CD4-positive, alpha-beta T cell treated with Interleukin-17A for 1 hour (primary cell): ENCODE measurements at places on chromosomes 11 and 22.

DNA sequence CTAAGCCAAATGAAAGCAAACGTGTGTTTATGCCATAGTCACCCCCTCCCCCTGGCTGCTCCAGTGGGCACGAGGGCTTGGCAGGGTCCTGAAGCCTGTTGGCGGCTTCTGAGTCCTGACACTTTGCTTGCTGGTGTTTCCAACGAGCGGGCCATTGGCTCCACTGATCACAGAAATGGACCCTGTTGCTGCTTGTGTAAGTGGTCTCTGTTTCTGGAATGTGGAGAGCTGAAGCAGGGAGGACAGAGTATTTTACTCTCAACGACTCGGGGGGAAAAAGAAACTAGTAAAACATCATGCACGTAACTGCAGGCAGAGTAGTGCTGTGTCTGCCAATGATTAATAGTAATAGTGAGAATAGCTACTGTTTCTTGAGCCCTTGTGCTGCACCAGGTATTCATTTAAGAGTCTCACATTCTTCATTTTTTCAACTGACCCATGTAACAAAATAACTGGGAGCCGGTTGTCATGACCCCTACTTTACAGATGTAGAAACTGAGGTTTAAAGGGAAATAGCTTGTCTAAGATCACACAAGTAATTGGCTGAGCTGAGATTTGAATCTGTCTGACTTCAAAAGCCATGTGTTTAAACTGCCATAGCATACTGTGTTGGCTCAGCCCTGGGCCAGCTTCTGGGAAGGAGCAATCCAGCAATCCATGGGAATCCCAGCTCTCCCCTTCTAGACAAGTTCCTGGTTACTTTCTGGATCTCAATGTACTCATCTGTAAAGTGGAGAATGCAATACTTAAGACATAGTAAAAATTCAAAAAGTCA is 526.7 kb downstream of the INSC start:
- no peak for DNase-seq

GRCh38 chr22:33062361-33062760 is 4.2 kb upstream of the SYN3 start:
- no peak for DNase-seq

DNA sequence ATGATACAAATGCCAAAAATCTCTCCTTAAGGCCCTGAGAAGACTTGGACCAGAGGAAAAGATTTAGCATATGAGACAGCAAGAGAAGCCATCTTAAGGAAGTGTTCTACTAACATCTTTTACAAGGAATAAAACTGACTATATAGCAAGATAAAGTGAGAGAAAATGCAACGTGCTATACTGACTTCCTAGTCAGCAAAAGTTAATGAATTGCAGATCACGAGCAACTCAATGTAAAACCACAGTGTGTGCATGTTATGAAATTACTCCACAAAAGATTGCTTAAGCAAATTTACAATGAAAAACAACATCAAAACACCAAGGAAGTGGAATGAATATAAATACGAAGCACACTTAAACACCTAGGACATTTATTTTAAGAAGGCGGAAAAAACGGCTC is 187.5 kb downstream of the CADM1 start:
- DNase-seq: no peak

DNA sequence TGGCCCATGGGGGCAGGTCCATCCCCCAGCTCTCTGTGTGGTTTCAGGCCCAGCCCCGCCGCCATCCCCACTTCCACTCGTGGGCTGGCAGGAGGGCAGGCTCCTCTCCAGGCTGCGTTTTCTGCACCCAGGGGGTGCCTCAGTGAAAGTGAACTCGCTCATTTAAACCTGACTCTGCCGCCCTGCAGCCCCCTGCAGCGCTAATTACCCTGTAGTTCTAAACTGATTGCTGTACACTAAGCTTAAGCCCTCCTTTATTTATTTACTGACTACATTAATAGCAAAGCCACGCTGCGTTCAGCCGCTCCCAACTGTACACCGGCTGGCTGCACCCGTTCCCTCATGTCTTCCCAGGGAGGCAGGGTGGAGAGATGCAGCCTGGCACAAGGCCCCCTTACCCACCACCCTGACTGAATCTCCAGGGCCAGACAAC is 36.6 kb upstream of the NNMT start:
- DNase-seq: no peak

- DNase-seq: no peak
These were observed 16.7 kb downstream of the BCL9L start for GRCh38 chr11:118908901-118909618.

DNA sequence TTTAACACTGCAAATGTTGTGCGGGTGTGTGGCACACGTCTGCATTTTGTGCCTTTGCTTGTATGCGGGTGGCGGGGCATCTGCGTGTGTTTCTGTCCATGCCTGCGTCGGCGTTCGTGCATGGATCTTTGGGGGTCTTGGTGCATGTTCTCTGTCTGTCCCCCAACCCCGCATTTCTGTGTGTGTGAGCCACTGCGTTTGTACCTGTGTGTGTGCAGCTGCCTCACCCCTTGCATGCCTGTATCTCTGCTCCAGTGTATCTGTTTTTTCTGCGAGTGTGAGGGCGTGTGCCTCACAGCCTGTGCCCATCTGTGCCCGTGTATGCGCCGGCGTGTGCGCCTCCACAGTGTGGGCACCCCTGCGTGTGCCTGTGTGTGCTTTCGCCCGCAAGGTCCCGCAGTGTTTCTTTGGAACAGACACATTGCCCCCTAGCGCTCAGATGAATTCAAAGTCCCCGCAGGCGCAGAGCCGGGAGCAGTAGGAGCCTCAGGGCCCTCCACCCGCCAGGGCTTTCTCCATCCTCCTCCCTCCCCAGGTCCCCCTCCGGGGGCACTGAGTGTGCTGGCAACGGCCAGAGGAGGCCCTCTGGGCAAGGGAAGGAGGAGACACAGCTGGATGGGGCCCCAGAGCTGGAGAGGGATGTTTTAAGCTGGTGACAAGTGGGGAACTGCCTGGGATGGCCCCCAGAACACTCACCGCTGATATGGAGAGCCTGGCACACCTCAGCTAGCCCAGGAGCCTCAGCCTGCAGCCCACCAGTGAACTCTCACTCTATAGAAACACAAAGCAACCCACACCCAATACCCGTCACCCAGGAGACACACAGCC is 3.1 kb upstream of the MN1 start:
- peak; percentile 59 for DNase-seq

GRCh38 chr11:6895010-6895409 is 2.7 kb upstream of the OR2D2 start:
- DNase-seq: no peak

GRCh38 chr22:17198170-17199002 is 20.8 kb downstream of the ADA2 start:
- DNase-seq: no peak

DNA sequence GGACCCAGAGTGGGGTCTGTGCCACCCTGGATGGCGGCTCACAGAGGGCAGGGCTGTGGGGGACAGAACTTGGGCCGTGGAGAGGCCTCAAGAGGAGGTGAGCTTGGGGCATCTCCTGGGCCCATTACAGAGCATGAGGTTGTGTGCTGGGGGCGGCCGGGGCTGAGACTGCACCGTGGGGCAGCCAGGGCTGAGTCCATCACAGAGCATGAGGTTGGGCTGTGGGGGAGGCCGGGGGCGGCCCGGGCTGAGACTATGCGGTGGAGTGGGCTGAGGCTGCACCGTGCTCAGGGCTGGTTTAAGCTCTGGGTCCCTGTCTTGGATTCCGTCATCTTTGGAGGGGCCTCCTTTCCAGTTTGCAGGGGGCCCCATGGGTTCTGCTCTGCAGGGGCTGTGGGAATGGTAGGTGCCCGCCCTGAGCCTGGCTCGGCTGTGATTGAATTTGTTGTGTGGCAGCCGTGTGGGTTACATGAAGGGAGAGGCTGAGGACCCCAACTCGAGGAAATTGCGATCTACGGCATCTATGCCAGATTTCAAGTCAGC is 38.1 kb upstream of the MUC5AC start:
- no peak for DNase-seq

GRCh38 chr22:30187094-30187493 is 59.5 kb downstream of the LIF start:
- no peak for DNase-seq

DNA sequence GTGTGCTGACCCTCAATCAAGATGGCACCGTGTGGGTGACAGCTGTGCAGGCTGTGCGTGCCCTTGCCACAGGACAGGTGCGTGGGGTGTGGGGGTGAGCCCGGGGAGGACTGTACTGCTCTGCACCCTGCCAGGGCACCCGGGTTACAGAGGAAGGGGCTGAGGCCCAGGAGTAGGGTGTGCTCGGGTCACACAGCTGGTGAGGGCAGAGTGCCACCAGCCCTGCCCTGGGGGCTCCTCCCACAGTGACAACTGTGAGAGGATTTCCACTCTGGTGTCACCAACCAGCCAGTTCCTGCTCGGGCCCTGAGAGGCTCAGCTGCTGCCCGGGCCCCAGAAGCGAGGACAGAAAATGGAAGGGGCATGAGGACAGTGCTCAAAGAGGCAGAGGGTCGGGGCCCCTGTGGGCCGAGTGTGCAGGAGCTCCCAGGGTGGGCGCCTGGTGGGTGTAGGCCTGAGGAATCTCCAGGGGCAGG is 20.5 kb downstream of the TRMU start:
- DNase-seq: no peak

GRCh38 chr11:94771951-94772350 is 3.8 kb downstream of the AMOTL1 start:
- no peak for DNase-seq

- DNase-seq: no peak
These were observed 47.3 kb downstream of the TENM4 start for GRCh38 chr11:79393362-79394043.

- no peak for DNase-seq
These were observed 11.9 kb downstream of the TMEM41B start for GRCh38 chr11:9302448-9302847.

DNA sequence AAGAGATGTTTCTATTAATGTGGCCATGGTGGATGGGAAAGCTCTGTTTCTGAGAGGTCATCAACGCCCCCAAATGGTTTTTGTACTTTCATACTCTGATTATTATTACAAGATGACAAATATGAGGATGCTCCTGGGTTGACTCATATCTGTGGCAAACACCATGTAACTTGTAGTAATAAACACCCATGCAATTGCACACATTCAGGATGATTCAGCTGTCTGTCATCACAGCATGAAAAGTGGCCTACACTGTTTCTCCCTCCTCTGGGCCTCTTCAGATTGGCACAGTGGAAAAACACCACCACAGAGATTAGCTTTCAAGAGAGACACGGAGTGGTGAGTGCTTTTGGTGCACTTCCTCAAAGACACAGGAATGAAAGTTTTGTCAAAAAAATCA is 85.4 kb downstream of the MTNR1B start:
- DNase-seq: no peak

GRCh38 chr11:78981153-78981552 is 406.5 kb upstream of the NARS2 start:
- DNase-seq: no peak
